ENCODE measurements at places on chromosomes 1 and 21.

DNA sequence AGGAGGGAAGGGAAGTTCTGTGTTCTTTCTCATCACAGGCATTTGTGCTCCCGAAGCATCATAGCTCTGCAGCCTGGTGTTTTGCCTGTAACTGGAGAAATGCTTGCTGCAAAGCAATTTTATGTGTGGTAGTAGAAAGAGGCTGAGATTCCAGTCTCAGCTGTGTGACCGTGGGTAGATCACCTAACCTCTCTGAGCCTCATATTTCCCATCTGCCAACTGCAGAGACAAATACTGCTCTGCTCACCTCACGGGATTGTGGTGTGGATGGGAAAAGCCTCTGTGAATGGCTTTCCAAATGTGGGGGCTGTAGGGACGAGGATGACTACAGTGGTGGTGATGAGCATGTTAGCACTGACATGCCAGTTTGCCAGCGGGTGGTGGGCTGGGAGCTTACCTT is 84.0 kb downstream of the MDM4 start:
- DNase-seq = no peak

DNA sequence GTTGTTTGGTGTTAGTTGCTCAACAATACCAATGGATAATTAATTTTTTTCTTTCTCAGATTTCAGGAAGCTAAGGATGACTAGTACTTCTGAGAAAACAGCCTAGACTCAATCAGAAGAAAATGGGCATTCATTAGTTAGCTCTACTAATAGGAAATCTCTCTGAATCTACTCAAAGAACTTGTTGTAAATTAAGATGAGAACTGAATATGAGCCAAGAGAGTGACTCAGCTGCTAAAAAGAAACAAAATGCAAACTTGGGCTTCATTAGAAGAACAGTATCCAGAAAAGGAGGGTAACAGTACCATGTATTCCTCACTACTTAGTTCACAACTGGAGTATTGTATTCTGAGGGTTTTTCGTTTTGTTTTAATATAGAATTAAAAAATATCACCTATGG is 12.5 kb downstream of the FOXJ3 start:
- DNase-seq = no peak

- no peak for DNase-seq
These were observed 63.9 kb downstream of the CSMD2 start for GRCh38 chr1:34101151-34101550.

GRCh38 chr1:44847845-44848244 is 4.8 kb upstream of the PTCH2 start:
- DNase-seq = no peak

DNA sequence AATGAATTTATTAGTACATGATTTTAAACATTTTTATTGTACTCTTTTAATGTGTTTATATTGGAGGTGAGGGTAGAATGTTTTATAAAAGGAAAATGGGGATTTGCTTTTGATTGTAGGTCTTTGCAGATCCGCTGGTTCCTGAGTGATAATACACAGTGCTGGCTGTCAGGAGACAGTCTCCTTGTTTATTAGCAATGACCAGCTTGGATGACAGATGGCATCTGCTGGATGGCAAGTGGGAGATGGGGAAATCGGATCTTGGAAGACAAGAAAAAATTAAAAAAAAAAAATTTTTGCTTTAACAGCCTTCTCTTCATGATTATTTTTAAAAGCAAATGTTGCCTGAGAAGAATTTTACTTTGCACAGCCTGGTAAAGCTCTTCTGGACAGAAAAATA is 4.4 kb upstream of the PHTF1 start:
- DNase-seq = no peak

GRCh38 chr1:232305050-232305449 is 324.9 kb downstream of the SIPA1L2 start:
- DNase-seq = no peak

DNA sequence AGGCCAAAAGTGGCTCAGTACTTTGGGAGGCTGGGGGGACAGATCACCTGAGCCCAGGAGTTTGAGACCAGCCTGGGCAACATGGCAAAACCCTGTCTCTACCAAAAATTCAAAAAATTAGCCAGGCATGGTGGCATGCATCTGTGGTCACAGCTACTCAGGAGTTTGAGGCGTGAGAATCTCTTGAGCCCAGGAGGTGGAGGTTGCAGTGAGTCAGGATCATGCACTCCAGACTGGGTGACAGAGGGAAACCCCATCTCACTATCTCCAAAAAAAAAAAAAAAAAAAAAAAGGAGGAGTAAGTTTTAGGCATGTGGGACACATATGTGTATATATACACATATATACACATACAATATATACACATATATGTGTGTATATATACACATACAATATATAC is 165.3 kb upstream of the DPYD start:
- no peak for DNase-seq

DNA sequence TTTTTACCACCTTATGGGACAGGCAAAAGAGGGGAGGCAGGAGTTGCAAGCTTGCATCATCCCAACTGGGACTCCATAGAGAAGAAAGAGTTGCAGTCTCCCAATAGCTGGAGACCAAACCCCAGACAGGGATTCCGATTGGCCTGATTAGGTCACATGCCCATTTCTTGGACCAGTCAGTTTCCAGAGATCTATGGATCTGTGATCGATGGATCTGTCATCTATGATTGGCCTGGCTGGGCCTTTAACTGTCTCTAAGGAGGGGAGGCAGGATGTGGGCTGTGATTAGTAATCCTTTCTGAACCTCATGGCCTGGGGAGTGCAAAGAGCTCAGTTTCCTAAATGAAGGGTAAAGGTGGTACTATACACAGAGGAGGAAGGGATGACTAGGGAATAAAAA is 252.1 kb downstream of the MATN1 start:
- DNase-seq = no peak
